ENCODE measurements at places on chromosomes 16 and 17.

GRCh38 chr17:74011966-74012365 lies 191.5 kb upstream of the RPL38 start:
- DNase-seq, result no peak

DNA sequence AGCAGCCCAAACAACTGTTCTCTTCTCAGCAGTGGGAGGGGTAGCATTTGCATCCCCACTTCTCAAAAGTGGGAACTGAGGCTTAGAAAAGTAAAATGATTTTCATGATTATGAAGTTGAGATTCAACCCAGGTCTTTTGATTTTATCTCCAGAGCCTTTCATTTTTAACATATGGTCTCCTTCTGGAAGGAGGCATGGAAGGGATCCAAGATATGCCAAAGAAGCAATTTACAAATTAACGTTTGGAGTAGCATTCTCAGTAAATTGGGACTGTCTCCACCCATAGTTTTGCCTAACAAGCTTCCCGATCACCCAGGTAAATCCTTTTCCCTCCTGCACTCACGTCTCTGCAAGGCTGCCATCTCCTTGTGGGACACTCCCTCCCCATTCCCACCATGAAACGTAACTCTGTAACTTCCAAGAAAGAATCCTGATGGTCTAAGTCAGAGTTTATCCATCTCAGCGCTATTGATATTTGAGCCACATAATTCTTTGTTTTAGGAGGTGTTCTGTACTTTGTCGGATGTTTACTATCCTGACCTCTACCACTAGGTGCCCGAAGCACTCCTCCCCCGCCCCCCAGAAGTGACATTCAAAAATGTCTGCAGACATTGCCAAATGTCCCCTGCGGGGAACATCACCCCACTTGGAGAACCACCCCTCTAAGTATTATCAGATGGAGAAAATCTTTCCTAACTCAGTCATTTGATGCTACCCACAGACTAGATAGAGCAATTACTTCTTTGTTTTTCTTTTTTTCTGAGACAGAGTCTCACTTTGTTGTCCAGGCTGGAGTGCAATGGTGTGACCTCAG lies 32.9 kb upstream of the NFAT5 start:
- DNase-seq, result no peak

GRCh38 chr16:79628501-79628975 lies 28.0 kb upstream of the MAF start:
- no peak for DNase-seq

GRCh38 chr17:80859002-80859941 lies 132.4 kb upstream of the CHMP6 start:
- DNase-seq, result no peak

GRCh38 chr16:64469351-64469750 lies 652.5 kb downstream of the CDH11 start:
- no peak for DNase-seq

DNA sequence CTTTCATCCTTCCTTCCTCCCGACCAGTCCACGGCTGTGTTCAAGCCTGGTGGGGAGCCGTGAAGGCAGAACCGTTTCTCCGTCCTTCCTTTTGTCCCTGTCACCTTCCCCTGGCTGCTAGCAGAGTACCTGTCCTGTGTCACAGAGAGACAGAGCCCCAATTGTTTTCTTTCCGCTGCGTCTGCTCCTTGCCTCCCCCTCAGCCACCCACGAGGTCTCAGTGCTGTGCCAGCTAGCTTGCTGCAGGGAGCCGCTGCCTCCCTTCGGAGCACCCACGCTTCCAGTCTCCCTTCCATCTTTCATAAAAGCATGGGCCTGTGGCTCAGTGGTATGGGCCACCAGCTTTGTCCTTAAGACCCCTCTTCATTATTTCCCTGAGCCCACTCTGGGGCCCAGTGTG lies 62.2 kb downstream of the MPRIP start:
- no peak for DNase-seq

GRCh38 chr16:24667244-24667764 lies 62.1 kb upstream of the TNRC6A start:
- DNase-seq, result no peak

DNA sequence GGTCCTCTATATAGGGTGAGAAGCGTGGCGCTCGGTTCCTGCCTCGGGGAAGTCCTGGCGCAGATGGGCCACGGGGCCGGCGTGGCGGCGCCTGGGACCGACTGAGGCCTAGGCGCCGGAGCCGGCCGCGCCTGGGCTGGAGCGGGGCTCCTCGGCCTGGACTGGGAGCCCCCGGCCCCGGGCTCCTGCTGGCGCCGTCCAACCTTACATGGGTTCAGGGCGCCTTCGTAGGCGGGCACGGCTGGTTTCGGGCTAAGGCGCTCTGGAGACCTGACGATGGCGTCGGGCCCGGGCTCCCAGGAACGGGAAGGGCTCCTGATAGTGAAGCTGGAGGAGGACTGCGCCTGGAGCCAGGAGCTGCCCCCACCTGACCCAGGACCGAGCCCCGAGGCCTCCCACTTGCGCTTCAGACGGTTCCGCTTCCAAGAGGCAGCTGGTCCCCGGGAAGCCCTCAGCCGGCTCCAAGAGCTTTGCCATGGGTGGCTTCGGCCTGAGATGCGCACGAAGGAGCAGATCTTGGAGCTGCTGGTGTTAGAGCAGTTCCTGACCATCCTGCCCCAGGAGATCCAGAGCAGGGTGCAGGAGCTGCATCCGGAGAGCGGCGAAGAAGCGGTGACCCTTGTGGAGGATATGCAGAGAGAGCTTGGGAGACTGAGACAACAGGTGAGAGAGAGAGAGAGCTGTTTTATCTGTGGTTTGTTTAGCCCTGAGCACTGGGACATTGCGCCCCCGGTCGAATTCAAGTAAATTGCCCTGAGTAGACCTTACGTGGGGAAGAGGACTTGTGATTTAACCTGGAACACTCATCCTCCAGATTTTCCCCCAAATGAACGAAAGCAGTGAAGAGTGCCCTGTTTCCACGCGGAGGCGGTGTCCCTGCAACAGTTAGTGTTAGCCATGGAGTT lies 504 bp downstream of the ZNF263 start:
- no peak for DNase-seq

GRCh38 chr17:59828478-59828760 lies 64.3 kb downstream of the TUBD1 start:
- no peak for DNase-seq

GRCh38 chr16:56961851-56962281 lies at the start of gene CETP:
CETP (plus strand) TSS chr16:56961950; CDS start chr16:56961980, 30 bp downstream.
- no peak for DNase-seq

DNA sequence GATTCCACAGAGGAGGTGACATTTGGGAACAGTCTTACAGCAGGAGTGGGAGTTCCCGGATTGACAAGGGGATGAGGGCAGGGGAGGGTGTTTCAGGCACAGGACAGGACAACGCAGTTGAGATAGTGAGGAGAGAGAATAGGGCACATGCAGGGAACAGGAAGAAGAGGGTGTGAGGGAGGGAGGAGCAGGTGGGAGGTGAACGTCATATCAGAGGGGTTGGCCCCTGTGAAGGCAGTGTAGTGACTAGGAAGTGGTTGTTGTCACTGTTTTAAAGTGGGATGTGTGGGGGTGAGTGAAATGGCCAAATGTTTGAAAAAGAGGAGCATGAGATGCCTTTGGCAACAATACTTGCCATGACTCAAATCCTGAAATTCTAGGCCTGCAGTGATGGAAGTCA lies 12.2 kb downstream of the PRKCB start:
- DNase-seq, result no peak

- DNase-seq, result no peak
These were observed 10.0 kb upstream of the PECAM1 start for GRCh38 chr17:64400642-64401041.

GRCh38 chr17:58516644-58517377 lies 2.4 kb upstream of the MTMR4 start:
- no peak for DNase-seq
